ENCODE measurements at places on chromosomes 1 and 21. TPM values are rescaled to one million over a fixed set of nuclear protein-coding genes. Genes with fewer than 3 reads are reported as not detected.

The PRAMEF2 gene
- total RNA-seq = not detected

The TNFRSF14 gene
- total RNA-seq = 2.7 TPM

The SMPDL3B gene
- 17.2 TPM for total RNA-seq

The ELF3 gene
- total RNA-seq = 265 TPM

The KRTAP7-1 gene
- total RNA-seq = not detected

The FNDC5 gene
- total RNA-seq = not detected

The GNAT2 gene
- not detected for total RNA-seq

The ELAPOR1 gene
- 0.29 TPM for total RNA-seq

The RAB42 gene
- 14.5 TPM for total RNA-seq

The S100A8 gene
- not detected for total RNA-seq

GRCh38 chr1:19113697-19114092 lies 96.4 kb downstream of the UBR4 start:
- no peak for DNase-seq

- DNase-seq = no peak
Observed at GRCh38 chr1:206108635-206109034, 8.6 kb downstream of the AVPR1B start.

DNA sequence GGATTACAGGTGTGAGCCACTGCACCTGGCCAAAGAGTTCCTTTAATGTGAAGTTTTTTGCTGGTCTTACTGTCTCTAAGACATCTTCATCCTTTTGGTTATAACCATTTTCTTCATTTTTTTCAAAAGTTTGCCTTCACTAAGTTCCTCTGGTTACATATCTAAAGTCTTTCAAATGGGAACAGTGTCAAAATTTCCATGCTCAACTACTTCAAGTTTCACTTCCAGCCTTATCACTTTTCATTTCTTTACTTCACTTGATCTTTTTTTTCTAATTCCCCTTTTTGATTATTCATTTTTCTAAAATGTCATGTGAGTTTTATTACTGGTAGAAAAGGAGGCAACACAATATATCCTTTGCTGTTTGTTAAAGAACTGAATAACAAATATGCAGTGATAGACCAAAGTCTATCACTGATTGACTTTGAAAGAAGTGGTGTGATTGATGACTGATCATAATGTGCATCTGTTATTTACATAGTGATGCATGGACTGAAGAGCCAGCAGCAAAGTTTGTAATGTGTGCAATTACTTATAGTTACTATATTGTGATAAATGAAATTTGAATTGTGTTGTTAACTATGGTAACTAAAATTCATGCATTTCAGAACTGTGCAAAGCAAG lies 16.0 kb upstream of the ZFYVE9 start:
- no peak for DNase-seq

- peak; percentile 45 for DNase-seq
Observed at GRCh38 chr1:169538998-169539871, 47.0 kb downstream of the F5 start.

GRCh38 chr1:207333009-207333600 lies 11.6 kb downstream of the CD55 start:
- DNase-seq = no peak

GRCh38 chr1:230977761-230978490 lies 735 bp downstream of the TTC13 start:
- DNase-seq = no peak

DNA sequence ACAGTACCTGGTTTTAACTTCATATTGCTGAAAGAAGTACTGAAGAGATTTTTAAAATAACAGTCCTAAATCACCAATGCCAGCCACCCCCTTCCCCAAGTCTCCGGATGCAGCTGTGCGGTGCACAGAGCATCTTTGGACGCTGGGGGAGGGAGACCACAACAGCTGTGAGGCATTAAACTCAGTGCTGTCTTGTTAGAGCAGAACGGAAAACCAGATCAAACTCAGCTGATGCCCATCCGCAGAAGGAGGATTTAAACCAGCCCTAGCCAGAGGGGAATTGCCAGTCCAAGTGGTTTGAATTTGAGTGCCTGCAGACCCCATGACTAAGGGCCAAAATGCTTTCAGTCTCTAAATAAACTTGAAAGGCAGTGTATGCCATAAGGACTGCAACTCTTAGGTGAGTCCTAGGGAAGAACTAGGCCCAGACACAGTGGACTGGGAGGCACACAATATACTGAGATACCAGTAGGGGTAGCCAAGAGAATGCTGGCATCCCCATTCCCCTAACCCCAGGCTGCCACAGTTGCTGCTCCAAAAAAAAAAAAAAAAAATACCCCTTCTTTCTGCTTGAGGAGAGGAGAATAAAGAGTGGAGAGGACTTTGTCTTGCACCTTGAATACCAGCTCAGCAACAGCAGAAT lies 576.2 kb downstream of the NEGR1 start:
- no peak for DNase-seq

GRCh38 chr1:230056098-230056497 lies 10.9 kb upstream of the GALNT2 start:
- no peak for DNase-seq
